Frontal cortex (tissue), 4 donors: ENCODE measurements at places on chromosomes 12 and 14. TPM values are rescaled to one million over a fixed set of nuclear protein-coding genes. Genes with fewer than 3 reads are reported as not detected.

The OSBPL8 gene
- total RNA-seq, result 150 TPM

The GYS2 gene
- not detected for total RNA-seq

GRCh38 chr12:130783110-130783715, 55.8 kb downstream of the STX2 start:
- no peak for DNase-seq

DNA sequence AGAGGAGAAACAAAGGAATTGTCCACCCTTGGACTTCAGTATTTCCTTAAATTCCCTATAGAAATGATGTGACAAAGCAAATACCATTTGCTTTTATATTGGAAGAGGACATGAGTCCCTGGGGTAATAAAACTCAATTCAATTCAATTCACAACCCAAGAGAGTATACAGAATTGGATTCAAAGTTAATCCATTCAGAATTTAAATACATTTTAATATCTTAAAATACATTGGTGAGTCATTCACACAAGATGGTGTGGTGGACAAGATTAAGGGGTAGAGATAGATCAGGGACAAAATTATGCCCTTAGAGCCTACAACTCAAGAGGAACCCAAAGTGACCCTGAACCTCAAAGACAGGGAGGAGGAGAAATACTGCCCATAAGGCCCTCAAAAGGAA, 495.0 kb upstream of the TMPO start:
- no peak for DNase-seq

GRCh38 chr14:50007123-50007903, 109.1 kb downstream of the VCPKMT start:
- no peak for DNase-seq

GRCh38 chr14:77761205-77761931, 412 bp upstream of the SNW1 start:
- DNase-seq, result peak; percentile 22

DNA sequence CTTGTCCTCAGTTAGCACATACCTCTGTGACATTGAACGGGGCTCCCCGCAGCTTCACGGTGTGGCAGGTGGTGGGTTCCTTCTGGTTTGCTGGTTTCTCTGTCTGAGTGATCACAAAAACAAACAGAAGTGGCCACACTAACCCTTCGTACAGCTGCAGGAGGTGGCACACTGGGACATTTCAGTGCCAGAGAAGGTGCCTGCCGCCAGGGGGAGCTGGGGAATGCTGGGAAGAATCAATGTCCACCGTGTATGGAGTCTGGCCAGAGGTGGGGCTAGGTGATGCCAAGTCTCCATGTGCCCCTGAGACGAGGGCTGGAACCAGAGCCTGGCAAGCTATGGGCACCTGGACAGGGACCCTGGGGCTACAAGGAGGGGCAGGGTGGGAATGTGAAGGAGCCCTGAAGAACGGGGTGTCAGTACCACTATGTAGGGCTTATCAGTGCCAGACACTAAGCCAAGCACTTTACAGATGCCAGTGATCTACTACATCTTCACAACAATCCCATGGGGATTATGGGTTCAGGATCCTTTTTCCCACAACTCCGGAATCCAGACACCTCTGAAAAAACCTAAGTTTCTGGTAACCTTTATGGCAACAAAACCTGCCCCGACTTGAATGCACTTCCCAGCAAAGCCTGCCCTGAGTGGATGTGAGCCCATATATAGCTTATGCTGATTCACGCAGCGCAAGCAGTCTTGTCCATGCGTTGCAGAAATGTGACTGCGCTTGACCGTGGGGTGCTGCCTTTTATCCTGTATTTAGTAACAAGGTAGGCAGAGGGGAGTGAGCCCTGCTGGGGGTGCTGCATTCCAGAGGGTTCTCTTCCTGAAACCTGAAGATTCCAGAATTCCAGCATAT, 10.8 kb downstream of the RBM19 start:
- DNase-seq, result no peak

DNA sequence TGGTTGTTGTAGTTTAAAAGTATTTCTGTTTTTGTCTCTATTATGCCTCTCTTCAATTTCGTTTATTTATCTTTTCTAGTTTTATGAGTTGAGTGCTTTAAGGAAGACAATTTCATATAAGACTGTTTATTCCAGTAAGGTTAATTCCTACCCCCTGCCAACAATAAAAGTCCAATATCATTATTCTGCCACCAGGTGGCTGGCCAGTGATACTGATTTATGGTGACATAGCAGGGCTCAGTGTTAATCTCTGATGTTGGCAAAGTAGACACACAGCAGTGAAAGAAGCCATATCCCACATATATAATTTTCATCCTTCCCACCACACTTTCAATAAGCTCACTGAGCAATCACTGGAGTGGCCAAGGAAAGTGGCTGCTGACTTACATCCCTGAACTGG, 69.0 kb upstream of the BMP4 start:
- no peak for DNase-seq

GRCh38 chr12:116406529-116406928, 129.0 kb upstream of the MED13L start:
- peak; percentile 29 for DNase-seq

The CIDEB gene
- total RNA-seq, result 2.0 TPM

GRCh38 chr12:112905451-112906089, 1.2 kb upstream of the OAS1 start:
- DNase-seq, result no peak

DNA sequence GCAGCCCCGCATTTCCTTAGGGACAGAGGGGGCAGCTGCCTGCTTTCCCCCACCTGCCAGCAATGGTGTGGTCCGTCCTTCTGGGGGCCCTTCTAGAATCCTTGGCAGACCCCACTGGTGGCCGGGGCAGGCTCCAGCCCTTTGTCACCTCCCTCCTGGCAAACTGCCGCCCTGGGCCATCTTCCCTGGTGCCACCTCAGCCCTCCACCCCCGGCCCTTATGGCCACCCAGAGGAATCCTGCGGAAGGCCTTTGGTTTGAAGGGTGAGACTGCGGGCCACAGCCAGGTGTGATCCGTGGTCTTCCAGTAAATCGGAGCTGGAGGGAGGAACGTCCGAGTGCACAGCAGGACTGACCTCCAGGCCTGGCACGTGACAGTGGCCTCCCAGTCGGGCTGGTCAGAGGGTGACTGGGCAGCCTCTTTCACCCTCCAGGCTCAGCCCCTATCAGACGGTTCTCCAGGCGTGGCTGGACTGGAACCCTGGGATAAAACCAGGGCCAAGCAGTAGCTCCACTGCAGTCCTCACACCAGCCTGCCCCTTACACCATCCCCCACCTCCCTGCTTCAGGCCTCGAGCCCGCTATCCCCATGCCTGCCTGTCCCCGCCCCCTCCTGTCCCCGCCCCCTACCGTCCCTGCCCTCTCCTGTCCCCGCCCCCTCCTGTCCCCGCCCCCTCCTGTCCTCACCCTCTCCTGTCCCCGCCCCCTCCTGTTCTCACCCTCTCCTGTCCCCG, 12.4 kb downstream of the FBRSL1 start:
- DNase-seq, result no peak

The MEG3 gene
- total RNA-seq, result 95.4 TPM

The TMEM253 gene
- not detected for total RNA-seq

DNA sequence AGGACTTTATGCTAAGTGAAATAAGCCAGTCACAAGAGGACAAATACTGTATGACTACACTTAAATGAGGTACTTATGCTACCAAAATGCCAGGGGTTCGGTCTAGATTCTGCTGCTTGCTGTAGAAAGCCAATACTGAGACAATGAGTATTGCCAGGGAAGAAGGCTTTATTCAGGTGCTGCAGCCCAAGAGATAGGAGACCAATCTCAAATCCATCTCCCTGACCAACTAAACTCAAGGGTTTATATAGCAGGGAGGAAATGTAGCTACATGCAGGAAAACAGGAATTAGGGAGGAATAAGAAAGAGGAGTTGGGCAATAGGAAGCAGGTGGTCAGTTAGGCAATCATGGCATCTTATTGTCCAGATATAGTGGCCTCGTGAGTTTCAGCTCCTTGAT, 12.2 kb upstream of the FICD start:
- DNase-seq, result no peak

The BIN2 gene
- total RNA-seq, result 1.2 TPM

- no peak for DNase-seq
These were observed 176.1 kb downstream of the SLC25A21 start for GRCh38 chr14:36996133-36996856.

GRCh38 chr12:82124711-82125380, 233.3 kb downstream of the CCDC59 start:
- no peak for DNase-seq

DNA sequence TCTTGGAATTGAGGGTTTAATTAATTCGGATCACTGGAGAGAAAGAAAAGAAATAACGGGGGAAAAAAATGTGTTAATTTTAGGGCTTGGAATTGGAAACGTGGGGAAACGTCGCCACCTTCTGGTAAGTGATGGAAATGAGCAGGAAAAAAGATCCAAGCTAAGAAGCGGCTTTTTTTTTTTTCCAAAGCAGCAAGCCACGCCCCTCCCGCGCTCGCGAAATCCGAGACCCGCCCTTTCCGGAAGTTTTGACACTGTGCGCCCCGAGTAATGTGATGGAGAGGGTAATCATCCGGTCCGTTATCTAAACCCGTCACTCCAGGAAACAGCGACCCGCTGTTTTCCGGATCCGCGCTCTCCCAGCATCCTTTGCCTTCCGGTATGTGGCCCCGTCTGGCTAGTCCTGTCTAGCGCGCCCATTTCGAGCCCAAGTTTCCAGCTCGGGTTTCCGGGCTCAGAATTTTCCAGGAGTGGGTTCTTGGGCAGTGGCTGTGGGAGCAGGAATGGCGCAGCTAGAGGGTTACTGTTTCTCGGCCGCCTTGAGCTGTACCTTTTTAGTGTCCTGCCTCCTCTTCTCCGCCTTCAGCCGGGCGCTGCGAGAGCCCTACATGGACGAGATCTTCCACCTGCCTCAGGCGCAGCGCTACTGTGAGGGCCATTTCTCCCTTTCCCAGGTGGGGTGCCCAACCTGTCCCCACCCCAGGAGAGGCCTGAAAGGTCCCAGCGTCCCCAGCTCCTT, at the start of gene ALG10B:
Gene ALG10B (plus strand): TSS at position 384 of the 739 bp plus-strand sequence. CDS start 120 bp downstream, at position 504.
- DNase-seq, result peak; percentile 63

The C12orf76 gene
- 113 TPM for total RNA-seq

GRCh38 chr14:75577729-75578101, 705 bp upstream of the FLVCR2 start:
- peak; percentile 75 for DNase-seq

The SRSF9 gene
- total RNA-seq, result 92.5 TPM

DNA sequence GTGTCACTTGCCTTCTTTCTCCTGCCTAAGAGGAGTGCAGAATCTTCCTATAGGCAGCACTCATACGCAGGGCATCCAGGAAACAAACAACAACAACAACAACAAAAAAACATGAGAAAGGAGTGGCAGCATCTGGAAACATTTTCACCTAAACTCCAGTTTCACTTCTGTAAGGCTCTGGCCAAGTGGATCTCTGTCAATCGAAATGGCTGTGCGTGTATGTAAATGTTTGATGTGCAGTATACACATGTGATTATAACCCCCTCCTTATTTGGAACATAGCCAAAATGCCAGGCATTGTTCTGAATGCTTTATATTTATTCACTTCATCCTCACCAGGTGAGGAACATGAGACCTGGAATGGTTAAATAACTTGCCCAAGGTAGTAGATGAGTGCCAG, 76.8 kb downstream of the COX16 start:
- DNase-seq, result no peak

DNA sequence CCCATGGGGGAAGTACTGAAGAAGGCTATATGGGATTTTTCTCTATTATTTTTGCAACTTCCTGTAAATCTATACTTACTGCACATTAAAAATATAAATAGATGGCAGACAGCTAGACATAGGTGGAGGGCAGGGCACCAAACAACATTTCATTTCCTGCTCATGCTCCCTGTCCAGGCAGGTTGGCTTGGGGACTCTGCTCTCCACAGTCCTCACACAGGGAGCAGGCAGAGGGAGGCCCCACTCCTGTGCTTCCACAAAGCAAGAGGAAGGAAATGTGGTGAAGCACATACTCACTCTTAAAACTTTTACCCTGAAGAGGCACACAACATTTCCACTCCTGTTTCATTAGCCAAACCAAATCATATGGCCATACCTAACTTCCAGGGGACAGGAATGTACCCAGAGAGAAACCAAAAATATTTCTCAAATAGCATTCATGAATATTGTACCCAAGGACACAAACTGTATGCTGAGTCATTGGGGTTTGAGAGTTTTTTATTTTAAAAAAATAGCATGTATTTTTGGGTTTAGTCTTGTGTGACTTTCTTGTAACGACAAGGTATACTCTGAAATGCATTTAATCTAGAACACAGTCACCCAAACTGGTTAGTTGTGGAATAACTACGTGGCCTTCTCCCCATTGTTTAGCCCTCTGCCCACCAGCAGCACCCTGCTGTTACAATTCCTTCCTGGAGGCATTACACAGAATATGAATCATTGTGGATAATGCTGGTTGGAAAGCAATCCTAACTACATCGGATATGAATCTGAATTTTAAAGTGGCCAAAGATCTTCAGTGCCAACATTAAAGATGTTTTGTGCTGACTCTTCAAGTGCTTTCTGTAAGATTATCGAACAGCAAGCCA, 40.9 kb downstream of the RTN1 start:
- no peak for DNase-seq

The LALBA gene
- not detected for total RNA-seq

GRCh38 chr12:124484067-124484466, 83.3 kb downstream of the NCOR2 start:
- no peak for DNase-seq

DNA sequence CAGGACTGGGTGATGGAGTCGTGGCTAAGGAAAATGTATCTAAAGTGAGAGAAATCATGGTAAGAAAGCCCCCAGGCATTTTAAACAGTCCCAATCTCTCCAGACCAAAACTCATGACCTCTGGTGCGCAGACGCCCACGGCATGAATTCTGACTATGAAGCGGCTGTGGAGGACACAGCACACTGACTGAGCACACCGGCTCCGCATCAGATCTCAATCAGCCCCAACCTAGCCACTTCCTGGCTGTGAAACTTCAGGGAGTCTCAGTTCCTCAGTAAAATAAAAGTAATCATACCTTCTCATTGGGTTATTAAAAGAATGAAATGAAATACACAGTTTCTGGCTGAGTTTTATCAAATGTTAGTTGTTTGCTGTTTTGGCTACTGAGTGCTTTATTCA, 38.7 kb downstream of the SETD3 start:
- DNase-seq, result no peak

GRCh38 chr12:2309647-2310046, 256.9 kb downstream of the CACNA1C start:
- DNase-seq, result no peak

DNA sequence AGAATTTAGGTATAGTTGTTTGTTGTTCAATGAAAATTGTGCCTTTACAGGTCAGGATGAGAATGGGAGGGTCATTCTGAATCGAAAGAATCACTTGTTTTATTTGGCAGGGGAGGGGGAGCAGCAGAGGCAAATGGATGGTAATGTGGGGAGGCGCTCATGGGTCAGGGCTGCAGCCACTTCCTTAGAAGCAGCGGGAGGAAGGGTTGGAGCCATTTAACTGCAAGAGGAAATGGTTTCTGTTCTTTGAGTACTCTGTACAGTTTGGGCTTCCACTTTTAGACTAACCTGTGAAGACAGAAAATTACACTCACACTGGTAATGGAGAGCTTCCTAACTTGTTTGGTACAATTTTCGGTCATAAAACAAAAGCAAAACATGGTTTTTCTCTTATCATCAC, 57.2 kb downstream of the PIWIL1 start:
- no peak for DNase-seq

- no peak for DNase-seq
These were observed 37.1 kb downstream of the PPFIA2 start for GRCh38 chr12:81722004-81722403.
